Activated CD8-positive, alpha-beta T cell treated with anti-CD3 and anti-CD28 coated beads for 36 hours (primary cell): ENCODE measurements at places on chromosomes 5 and 9. TPM values are rescaled to one million over a fixed set of nuclear protein-coding genes. Genes with fewer than 3 reads are reported as not detected.

The ITGA1 gene
- 5.1 TPM for total RNA-seq

The KYAT1 gene
- total RNA-seq = 18.6 TPM

GRCh38 chr9:73151653-73152542, at the start of gene ANXA1:
Gene ANXA1, plus strand, starts transcription at chr9:73151865. Its CDS starts 6,671 bp downstream, at chr9:73158536.
- peak within 1 kb of the TSS; percentile 93 for H3K27ac ChIP-seq
- peaks cover 6% of the 10 kb centered on the region for H3K36me3 ChIP-seq
- DNase-seq = no peak
- H3K27me3 ChIP-seq = no peaks in the 10 kb centered on the region
- peak within 1 kb of the TSS; percentile 71 for H3K4me3 ChIP-seq
- peaks cover 79% of the 10 kb centered on the region for H3K4me1 ChIP-seq

GRCh38 chr5:54887663-54888062, 97.7 kb downstream of the ESM1 start:
- no peak overlapping the region for H3K27ac ChIP-seq
- H3K36me3 ChIP-seq = no peaks in the 10 kb centered on the region
- no peak overlapping the region for H3K4me3 ChIP-seq

DNA sequence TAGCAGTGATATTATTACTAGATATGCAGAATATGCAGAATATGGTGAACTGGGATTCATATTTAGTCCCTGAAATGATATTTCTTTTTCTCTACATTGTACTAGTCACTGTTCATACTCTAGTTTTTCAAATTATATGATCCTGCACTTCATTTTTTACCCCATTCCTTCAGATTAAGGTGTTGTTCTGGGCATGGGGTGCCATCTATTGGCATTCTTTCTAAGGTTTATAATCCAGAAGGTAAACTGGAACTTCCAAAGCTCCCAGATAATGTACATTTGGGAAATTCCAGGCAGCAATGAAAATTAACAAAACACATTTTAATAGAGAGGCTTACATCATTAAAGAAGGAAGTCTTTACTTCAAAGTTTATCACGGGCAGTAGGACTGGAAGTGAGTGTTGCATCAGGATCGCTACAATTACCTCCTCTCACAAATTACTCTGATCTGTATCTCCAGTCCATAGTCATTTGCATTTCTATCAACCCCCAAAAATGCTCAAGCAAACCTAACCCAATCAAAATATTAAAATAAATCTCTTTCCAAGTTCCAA, 12.5 kb downstream of the RFX3 start:
- no peak for DNase-seq
- peaks cover 21% of the 10 kb centered on the region for H3K36me3 ChIP-seq

GRCh38 chr5:113581388-113581787, 67.9 kb downstream of the YTHDC2 start:
- H3K4me1 ChIP-seq = no peaks in the 10 kb centered on the region
- no peak overlapping the region for H3K4me3 ChIP-seq
- H3K27me3 ChIP-seq = no peaks in the 10 kb centered on the region
- peaks cover 17% of the 10 kb centered on the region for H3K36me3 ChIP-seq

GRCh38 chr9:35757226-35757891, 3.3 kb upstream of the MSMP start:
- H3K36me3 ChIP-seq = peaks cover 16% of the 10 kb centered on the region
- peaks cover 42% of the 10 kb centered on the region for H3K4me1 ChIP-seq
- no peaks in the 10 kb centered on the region for H3K27me3 ChIP-seq

DNA sequence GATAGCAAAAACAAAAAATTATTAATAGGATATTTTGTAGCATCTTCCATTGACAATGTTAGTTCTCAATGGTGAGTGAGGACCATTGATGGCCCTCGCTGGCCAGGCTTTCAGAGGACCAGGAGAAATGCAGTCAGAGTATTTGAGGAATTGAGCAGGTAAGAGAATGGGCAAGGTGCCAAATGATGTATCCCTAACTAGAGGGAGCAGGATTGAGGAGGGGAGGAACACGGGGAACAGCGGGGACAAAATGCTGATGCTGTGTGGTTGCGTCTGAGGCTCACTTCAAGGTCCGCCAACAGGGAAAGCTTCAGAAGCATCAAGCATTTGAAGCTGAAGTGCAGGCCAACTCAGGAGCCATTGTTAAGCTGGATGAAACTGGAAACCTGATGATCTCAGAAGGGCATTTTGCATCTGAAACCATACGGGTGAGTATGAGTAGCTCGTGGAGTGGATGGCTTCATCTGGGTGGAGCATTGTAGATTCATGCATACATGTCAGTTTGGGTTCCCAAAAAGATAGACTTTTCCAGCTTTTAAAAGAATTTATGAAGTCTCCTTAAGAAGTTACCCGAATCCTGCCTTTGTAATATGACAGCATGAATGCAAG, 16.2 kb downstream of the SPTAN1 start:
- H3K27me3 ChIP-seq = no peaks in the 10 kb centered on the region
- no peak for DNase-seq
- peaks cover 26% of the 10 kb centered on the region for H3K36me3 ChIP-seq
- H3K4me1 ChIP-seq = peaks cover 19% of the 10 kb centered on the region

DNA sequence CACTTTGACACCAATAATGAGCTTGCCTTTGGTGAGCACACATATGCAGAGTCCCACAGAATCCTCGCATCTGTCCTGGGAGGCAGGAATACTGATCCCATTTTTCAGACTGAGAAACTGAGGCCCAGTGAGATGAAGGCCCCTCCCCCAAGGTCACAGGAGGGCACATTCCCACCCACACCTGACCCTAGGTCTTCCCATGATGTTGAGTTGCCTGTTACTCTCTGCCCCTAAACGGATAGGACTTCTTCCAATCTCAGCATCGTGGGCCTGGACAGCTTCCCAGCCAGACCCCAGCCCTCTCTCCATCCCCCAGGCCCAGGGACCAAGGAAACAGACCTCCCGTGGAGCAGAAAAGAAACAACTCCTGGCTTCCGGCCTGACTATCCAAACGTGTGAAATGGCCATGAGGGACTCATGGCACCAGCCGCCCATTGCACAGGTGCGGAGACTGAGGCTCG, 877 bp downstream of the SH3GLB2 start:
- peaks cover 17% of the 10 kb centered on the region for H3K4me1 ChIP-seq
- peak overlapping the region; percentile 80 for H3K4me3 ChIP-seq
- H3K27ac ChIP-seq = peak overlapping the region; percentile 79
- no peaks in the 10 kb centered on the region for H3K36me3 ChIP-seq
- H3K27me3 ChIP-seq = no peaks in the 10 kb centered on the region

DNA sequence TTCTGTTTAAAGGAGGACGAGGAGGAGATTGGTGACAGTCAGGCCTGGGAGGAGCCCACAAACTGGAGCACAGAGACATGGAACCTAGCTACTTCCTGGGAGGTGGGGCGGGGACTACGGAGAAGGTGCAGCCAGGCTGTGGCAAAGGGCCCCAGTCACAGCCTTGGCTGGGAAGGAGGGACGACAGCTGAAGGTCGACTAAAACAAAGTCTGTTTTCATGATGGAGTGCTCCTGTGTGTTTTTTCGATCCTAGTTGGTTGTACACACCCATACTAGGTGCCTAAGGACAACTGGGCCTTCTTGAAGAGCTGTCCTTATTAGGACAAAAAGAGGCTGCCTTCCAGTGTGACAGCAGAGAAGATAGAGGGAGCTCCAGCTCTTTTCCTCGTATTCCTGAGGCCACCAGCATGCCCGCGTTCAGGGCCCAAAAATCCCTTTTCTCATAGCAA, 2.9 kb downstream of the CCDC107 start:
- H3K36me3 ChIP-seq = peaks cover 44% of the 10 kb centered on the region
- no peak for DNase-seq

DNA sequence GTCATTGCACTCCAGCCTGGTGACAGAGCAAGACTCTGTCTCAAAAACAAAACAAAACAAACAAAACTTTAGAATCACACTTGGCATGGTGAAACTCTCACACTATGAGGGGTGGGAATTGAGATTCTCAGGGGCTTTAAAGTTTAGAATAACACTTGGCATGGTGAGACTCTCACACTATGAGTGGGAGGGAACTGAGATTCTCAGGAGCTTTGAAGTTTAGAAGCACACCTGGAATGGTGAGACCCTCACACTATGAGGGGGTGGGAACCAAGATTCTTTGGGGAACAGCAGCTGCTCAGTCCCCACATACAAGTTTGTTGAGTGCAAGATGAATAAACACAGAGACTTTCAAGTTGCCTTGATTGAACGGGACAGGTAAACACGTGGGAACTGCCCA, 149.4 kb downstream of the HSD17B3 start:
- no peak overlapping the region for H3K4me3 ChIP-seq
- peaks cover 35% of the 10 kb centered on the region for H3K4me1 ChIP-seq
- peaks cover 28% of the 10 kb centered on the region for H3K27me3 ChIP-seq
- H3K36me3 ChIP-seq = no peaks in the 10 kb centered on the region
- no peak for DNase-seq
- H3K27ac ChIP-seq = no peak overlapping the region

GRCh38 chr9:126160067-126160853, 166.4 kb upstream of the MVB12B start:
- no peak overlapping the region for H3K27ac ChIP-seq
- H3K4me3 ChIP-seq = no peak overlapping the region
- H3K4me1 ChIP-seq = no peaks in the 10 kb centered on the region
- no peak for DNase-seq

DNA sequence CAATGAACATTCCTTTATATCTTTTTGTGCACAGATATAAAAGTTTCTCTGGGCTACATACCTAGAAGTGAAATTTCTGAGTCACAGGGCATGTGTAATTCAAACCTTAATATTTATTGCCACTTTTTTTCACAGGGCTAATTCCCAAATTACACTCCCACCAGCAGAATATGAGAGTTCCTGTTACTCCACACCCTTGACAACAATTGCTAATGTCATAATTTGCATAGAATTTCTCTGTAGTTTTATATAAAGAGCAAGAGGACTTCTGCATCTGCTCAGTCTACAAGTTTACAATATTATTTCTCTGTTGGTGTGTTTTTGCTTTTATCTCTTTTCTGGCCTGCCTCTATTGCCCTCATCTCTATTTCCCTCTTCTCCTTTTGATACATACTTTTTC, 518.5 kb downstream of the ZNF608 start:
- H3K27me3 ChIP-seq = no peaks in the 10 kb centered on the region
- H3K36me3 ChIP-seq = no peaks in the 10 kb centered on the region
- H3K4me1 ChIP-seq = no peaks in the 10 kb centered on the region
- H3K4me3 ChIP-seq = no peak overlapping the region
- DNase-seq = no peak

GRCh38 chr9:95920017-95920416, 44.5 kb downstream of the ERCC6L2 start:
- no peak overlapping the region for H3K4me3 ChIP-seq
- no peak for DNase-seq
- peaks cover 46% of the 10 kb centered on the region for H3K36me3 ChIP-seq
- H3K27ac ChIP-seq = peak overlapping the region; percentile 57
- H3K4me1 ChIP-seq = peaks cover 5% of the 10 kb centered on the region

GRCh38 chr5:11494340-11494739, 409.9 kb downstream of the CTNND2 start:
- no peaks in the 10 kb centered on the region for H3K36me3 ChIP-seq
- no peaks in the 10 kb centered on the region for H3K4me1 ChIP-seq
- no peak for DNase-seq
- H3K27me3 ChIP-seq = no peaks in the 10 kb centered on the region
- H3K4me3 ChIP-seq = no peak overlapping the region
- no peak overlapping the region for H3K27ac ChIP-seq

DNA sequence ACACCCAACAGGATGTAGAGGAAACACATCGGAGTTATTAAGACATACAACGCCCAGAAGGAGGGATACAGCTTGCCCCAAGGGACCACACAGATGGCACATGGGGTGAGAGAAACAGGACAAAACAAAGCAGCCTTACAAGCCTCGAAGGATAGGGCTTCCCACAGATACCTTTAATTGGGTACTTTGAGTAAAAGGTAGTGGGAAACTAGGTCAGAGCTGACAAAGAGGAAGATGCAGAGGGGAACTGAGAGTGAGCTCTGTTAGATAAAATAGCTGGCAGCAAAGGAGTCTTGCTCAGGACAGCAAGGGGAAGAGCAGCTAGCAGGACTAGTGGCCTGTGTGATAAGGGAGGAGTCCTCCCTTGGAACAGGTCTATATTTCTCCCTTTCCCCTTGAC, 48.2 kb downstream of the OTP start:
- no peaks in the 10 kb centered on the region for H3K4me1 ChIP-seq
- H3K27ac ChIP-seq = no peak overlapping the region
- H3K27me3 ChIP-seq = peaks cover 26% of the 10 kb centered on the region
- DNase-seq = no peak
- H3K4me3 ChIP-seq = no peak overlapping the region

DNA sequence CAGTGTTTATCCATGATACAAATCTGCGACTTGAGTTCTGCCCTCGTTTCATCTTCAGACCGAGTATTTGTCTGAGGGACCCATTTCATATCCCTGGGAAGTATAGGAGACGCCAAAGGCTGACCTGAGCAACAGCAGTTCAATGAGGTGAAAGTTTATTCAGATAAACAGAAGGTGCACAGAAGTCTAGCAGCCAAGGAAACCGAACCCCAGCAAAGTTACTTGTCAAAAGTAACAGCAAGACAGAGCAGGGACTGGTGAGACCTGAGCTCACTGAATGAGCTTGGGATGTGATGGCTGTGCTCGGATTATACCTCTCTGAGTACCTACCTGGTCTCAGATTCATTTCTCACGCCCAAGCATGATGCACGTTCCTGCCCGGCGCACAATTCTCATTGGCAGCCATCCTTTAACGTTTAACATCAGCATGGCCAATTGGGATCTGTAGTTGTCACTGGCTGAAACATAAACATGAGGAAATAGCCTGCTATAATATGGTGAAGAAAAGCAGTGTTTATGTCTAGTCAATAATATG, 599 bp downstream of the LYRM7 start:
- H3K27me3 ChIP-seq = no peaks in the 10 kb centered on the region
- peak; percentile 57 for DNase-seq
- H3K36me3 ChIP-seq = peaks cover 3% of the 10 kb centered on the region
- peaks cover 37% of the 10 kb centered on the region for H3K4me1 ChIP-seq
- H3K27ac ChIP-seq = peak overlapping the region; percentile 96

DNA sequence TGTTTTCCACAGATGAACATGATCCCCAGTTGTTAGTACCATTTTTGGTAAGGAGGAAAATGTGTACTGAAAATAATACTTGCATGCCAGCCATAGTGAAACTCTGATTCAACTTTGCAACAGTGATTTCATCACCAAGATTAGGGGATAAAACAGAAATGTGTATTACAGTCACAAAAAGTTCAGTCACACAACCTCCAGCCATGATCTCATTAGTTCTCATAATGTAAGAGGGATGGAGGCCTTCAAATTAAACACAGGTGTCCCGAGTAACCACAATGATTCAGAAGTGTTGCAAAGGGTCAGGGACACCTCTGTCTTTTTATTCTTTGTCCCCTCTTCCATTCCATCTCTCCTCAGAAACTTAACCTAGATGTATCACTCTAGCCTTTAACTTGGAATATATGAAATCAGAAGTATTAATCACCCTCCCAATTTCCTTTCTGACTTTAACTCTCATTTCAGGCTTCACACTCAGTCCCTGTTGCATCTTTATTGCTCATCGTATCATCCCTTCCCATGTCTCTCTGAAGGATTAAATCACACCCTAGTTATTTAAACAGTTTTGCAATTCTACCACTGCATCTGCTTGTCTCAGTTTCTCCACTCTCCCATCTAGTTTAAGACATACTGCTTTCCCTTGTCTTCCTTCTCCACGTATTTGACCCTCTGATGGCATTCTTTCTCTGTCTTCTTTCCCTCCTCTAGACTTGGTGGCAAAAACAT, 291.2 kb downstream of the ADAMTS6 start:
- peaks cover 21% of the 10 kb centered on the region for H3K4me1 ChIP-seq
- H3K36me3 ChIP-seq = no peaks in the 10 kb centered on the region
- H3K27me3 ChIP-seq = no peaks in the 10 kb centered on the region
- peak overlapping the region; percentile 7 for H3K27ac ChIP-seq
- peak; percentile 44 for DNase-seq
